ENCODE measurements at places on chromosomes 16 and 17.

DNA sequence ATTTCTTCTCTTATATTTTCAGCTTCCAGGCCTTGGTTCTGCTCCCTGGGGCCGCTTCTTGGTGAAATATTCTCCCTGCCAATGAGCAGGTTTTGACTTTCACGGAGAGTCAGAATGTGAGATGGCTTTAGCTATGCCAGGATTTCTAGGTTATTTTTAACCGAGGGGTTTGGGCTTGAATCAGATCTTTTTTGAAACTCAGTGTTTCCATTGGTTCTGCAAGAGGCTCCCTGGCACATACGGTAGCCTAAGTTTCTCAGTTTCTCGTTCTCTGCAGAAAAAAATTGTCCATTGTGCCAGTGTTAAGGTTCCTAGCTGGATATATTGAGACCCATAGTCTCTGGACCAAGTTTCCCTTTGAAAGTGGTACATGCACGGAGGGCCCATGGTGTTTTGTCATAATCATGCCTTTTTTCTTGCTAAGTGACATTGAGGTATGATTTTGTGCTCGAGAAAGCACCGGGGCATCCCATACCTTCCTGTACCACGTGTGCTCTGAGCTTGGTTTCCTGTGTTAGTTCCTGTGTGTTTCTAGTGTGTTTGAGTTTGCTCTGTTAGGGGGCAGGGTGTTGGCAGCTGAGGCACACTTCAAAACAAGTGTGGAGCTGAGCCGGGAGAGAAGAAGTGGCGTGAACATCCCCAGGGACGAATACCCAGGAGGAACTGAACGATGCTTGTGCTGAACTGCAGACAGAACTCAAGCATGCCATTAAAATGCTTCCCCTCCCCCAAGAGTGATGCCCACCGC is 127.2 kb downstream of the HS3ST3B1 start:
- DNase-seq = no peak

DNA sequence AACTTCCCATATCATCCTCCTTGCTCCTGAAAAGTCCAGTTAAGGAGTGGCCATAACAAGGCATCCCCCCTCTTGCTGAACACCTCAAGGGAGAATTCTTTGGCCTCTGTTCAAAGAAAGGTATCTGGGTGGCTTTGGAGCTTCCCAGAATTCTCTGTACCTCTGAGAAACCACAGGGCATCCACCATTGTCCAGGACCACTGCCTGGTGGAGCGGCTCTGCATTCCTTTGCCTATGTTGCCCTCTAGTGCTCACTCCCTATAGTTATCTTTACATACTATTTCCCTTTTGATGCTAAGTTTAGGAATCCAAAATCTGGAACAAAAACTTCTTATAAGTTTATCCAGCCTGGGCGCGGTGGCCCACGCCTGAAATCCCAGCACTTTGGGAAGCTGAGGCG is 30.3 kb downstream of the CHD9NB start:
- peak; percentile 1 for DNase-seq

- DNase-seq = peak; percentile 82
These were observed 163.7 kb downstream of the MSI2 start for GRCh38 chr17:57419940-57420550.

DNA sequence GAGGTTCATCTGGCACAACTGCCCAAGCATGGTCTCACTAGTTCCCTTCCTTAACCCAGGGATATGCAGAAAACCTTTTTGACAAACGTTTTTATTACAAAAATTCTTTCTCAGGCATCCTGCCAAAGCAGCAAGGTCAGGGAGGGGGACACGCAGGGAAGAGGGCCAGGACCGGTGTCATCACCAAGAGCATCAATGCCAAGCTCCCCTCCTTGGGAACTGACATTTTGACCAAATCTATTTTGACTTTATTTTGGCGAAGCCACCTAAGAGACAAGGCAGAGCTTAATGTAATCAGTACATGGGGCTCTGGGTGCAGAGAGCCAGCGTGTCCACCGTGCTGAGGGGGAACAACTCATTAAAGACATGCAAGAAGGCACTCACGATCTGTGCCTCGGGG is 265.2 kb downstream of the CBLN1 start:
- no peak for DNase-seq

DNA sequence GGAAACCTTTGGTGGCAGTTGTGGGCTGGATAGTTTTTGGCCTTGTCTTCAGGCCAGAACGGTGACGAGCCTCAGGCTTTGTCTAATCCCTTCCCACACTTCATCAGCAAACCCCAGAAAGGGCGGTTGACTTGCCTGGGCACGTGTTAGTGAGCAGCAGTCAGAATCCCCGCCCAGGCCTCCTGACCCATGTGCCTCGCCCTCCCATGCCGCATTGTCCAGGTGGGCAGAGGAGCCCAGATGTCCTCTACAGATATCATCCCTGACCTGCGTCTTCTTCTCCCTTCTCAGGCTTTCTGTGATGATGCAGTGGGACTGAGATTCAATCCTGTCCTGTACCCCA is 82.5 kb downstream of the OR1D5 start:
- DNase-seq = no peak

GRCh38 chr16:14036889-14037288 is 34.2 kb upstream of the MRTFB start:
- no peak for DNase-seq

GRCh38 chr17:72616447-72616846 is 476.0 kb downstream of the SLC39A11 start:
- no peak for DNase-seq

- DNase-seq = no peak
These were observed 65.3 kb upstream of the PLCG2 start for GRCh38 chr16:81713796-81714195.

GRCh38 chr17:81240761-81241160 is 1.6 kb downstream of the NDUFAF8 start:
- no peak for DNase-seq

Data from NCI-H2081 treated with DMSO at 0.1 percent for 48 hours (cell line).